ENCODE measurements at places on chromosomes 16 and 17.

- no peak for DNase-seq
These were observed 11.6 kb upstream of the CBFB start for GRCh38 chr16:67017421-67017750.

- DNase-seq, result no peak
These were observed 40.5 kb downstream of the FTO start for GRCh38 chr16:53744449-53744848.

- DNase-seq, result no peak
These were observed 848 bp downstream of the CES3 start for GRCh38 chr16:66961914-66962313.

GRCh38 chr17:12485361-12485906 is 180.3 kb upstream of the MYOCD start:
- DNase-seq, result no peak

DNA sequence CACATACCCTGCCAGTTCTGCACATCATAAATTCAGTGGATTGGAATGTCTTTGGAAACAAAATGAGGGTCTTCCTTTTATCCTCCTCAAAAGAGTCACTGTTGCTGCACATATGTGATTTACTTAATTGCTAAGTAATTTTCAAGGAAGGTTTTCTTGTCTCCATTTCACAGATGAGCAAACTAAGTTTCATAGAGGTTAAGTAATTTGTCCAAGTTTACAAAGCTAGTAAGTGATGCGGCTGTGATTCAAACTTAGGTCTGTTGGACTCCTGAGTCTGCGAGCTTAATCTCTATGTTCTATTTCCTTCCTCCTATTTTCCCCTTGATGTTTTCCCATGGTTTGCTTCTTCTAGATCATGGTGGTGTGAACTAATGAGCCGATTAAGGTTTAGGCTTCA is 13.7 kb upstream of the ERN2 start:
- DNase-seq, result no peak

GRCh38 chr17:49494399-49494985 is 601 bp upstream of the NGFR start:
- no peak for DNase-seq

DNA sequence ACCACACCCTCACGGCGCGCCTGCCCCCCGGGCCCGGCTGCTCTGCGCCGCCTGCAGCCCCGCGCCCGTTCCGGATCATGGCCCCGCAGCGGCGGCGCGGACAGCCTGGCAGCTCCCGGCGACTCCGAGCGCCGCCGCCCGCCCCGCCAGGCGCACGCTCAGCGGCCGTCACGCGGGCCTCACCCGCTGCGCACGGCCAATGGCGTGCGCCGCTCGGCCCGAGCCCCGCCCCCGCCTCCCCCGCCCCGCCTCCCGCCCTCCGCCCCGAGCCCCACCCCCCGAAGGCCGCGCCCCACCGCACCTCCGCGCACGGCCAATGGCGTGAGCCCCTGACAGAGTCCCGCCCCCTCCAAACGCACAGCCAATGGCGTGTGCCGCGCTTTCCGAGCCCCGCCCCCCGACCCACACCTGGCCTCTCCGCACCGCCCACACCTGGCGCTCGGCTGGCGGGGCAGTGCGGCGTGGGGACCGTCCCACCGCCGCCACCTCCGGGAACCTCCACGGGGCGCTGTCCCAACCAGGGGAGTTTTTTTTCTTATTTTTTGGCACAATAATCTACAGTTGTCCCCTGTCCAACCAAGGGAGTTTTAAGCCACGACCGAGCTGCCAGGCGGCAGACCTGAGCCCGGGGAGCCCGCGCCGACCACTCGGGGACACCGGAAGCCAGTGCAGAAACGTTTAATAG is at the start of gene PCYT2:
Gene PCYT2 (minus strand): TSS at position 123 of the 685 bp plus-strand sequence. CDS start 44 bp downstream, at position 79.
- DNase-seq, result peak; percentile 62

GRCh38 chr17:81192386-81193050 is 26.5 kb upstream of the AATK start:
- no peak for DNase-seq

- DNase-seq, result no peak
These were observed 182.0 kb downstream of the SEC14L1 start for GRCh38 chr17:77322514-77323412.

DNA sequence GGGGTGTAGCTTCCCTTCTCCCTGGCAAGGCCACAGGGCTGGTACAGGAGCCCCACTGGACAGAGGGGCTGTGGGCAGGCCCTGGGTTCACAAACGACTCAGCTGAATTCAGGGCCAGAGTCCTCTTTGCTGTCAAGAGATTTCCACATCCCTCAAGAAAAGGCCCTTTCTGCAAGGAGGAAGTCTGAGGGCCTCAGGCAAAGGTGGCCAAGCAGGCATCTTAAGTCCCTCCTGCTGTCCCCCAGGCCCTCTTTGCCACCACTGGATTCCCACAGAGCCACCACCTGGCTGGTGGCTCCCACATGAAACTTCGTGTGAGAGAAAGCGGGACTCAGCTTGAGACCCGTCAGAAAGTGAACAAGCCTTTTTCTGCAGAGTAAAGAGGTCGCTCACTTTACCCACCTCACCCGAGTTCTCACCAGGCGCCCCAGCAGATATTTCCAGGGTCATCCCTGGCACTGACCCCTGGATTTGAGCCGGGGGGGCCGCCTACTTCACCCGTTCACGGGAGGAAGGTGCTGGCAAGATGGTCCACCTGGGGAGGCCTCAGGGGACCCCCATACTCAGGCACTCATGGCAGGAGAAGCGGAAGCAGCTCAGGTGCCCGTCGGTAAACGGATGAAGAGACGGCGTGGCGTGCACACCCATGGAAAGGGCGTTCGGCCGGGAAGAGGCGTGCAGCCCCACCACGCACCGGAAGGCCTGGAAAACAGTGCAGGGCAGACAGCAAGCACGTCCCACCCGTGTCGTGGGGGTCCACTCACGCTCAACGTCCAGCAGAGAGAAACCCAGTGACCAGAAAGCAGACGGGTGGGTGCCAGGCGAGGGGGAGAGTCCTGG is 3.6 kb downstream of the RNF166 start:
- DNase-seq, result no peak

- DNase-seq, result no peak
These were observed 8.4 kb upstream of the ARHGAP17 start for GRCh38 chr16:25023556-25023955.

GRCh38 chr17:32870969-32871368 is 6.0 kb downstream of the MYO1D start:
- DNase-seq, result no peak

- DNase-seq, result no peak
These were observed 10.7 kb downstream of the NT5C3B start for GRCh38 chr17:41825175-41825845.

GRCh38 chr16:17347624-17348023 is 123.1 kb downstream of the XYLT1 start:
- no peak for DNase-seq

DNA sequence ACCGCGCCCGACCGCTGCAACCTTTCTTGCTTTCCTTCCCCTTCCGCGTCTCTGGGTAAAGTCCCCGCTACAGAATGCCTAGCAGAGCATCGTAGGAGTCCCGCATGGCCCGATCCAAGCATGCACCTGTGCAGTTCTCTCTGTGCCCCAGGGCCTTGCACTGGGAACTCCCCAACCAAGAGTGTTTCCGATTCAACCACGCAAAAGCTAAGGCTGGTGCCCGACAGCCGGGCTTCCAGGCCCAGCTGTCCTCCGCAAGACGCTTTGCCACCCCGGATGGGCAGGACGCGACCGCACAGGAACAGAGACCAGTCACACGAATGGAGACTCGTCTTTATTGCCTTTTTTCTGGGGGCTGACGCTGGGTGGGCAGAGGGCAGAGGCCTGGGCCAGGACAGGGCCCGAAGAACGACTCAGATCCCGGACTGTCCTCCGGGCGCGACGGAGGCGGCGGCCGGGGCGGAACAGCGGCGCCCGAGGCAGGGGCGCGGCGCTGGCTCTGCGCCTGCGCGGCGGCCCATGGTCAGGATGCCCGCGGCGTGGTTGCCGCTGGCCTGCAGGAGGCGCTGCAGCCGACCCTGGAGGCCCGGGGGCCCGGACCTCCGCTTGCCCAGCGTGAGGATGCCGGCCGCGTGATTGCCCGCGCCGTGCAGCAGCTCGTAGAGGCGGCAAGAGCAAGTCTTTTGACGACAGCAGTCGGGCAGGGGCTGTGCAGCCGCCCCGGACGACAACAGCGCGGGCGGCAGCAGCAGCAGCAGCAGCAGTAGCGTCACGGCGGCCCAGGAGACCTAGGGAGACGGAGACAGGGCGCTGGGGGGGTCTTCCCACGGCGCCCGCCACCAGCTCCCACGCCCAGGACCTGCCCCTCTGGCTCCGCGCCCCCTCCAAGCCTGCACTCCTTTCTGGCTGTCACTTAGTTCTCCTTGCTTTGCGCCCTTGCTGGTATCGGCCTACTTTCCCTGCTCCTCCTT is 1.2 kb downstream of the HCRT start:
- peak; percentile 27 for DNase-seq

GRCh38 chr17:41917192-41917591 is 1.6 kb downstream of the ACLY start:
- peak; percentile 27 for DNase-seq

- DNase-seq, result no peak
These were observed 3.5 kb downstream of the SLC47A1 start for GRCh38 chr17:19537111-19537510.

- peak; percentile 29 for DNase-seq
These were observed 149.6 kb upstream of the GNAO1 start for GRCh38 chr16:56041556-56042140.

DNA sequence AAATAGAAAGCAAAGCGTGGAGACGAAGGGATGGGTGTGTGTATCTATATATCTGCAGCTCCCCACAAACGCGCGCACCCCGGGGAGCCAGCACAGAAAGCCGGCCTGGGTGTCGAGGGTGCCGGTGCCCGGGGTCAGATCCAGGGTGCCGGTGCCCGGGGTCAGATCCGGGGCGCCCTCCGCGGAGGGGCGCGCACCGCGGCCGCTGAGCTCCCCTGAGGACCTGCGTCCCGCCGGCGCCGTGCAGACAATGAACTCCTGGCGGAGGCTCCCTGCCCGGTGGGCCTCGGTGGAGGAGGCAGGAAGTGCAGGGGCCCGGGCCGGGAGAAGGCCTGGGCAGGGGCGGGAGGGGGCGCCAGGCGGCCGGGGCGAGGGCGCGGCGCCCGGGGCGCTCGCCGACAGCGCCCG is 1.1 kb downstream of the ZNF423 start:
- DNase-seq, result no peak

GRCh38 chr17:2025622-2026309 is 632 bp upstream of the RTN4RL1 start:
- peak; percentile 85 for DNase-seq

DNA sequence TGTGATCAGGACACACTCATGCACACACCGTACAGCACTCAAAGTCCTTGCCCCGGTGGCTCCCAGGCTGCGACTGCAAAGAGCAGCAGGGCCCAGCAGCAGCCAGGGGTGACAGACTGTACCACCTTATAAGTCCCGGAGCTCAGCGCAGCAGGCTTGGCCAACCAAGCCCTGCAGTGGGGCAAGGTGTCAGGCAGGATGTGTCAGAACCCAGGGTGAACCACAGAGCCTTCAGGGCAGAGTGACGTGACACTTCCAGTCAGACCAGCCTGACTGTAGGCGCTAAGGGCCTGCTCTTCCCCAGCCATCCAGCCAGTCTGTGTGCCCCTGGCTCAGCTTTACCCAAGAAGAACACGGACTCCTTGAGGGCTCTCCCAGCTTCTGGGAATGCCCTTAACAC is 204.1 kb downstream of the COPRS start:
- DNase-seq, result no peak

- no peak for DNase-seq
These were observed 66.7 kb downstream of the PIGL start for GRCh38 chr17:16283705-16284104.

- peak; percentile 4 for DNase-seq
These were observed 5.8 kb downstream of the PPY start for GRCh38 chr17:43936434-43936833.

DNA sequence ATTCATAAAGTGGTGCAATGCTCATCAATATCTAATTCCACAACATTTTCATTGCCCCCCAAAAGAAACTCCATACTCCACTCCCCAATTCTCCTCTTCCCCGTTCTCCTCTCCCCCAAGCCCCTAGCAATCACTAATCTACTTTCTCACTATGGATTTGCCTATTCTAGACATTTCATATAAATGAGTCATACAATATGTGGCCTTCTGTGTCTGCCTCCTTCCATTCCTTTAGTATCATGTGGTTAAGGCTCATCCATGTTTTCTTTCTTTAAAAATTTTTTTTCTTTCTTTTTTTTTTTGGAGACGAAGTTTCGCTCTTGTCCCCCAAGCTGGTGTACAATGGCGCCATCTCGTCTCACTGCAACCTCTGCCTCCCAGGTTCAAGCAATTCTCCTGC is 56.3 kb upstream of the HAS3 start:
- DNase-seq, result no peak

DNA sequence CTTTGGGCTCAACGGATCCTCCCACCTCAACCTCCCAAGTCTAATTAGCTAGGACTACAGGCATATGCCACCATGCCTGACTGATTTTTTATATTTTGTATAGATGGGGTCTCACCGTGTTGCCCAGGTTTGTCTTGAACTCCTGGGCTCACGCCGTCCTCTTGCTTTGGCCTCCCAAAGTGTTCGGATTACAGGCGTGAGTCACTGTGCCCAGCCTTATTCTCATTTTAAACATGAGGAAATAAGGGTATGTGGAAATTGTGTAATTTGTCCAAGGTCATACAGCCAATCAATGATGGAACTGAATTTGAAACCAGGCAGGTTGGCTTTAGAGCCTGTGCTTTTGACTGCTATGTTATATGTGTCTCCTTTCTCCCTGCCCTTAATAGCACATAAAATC is 27.4 kb upstream of the AQP8 start:
- DNase-seq, result no peak

GRCh38 chr17:2996810-2997670 is 66.4 kb downstream of the OR1D5 start:
- DNase-seq, result no peak

DNA sequence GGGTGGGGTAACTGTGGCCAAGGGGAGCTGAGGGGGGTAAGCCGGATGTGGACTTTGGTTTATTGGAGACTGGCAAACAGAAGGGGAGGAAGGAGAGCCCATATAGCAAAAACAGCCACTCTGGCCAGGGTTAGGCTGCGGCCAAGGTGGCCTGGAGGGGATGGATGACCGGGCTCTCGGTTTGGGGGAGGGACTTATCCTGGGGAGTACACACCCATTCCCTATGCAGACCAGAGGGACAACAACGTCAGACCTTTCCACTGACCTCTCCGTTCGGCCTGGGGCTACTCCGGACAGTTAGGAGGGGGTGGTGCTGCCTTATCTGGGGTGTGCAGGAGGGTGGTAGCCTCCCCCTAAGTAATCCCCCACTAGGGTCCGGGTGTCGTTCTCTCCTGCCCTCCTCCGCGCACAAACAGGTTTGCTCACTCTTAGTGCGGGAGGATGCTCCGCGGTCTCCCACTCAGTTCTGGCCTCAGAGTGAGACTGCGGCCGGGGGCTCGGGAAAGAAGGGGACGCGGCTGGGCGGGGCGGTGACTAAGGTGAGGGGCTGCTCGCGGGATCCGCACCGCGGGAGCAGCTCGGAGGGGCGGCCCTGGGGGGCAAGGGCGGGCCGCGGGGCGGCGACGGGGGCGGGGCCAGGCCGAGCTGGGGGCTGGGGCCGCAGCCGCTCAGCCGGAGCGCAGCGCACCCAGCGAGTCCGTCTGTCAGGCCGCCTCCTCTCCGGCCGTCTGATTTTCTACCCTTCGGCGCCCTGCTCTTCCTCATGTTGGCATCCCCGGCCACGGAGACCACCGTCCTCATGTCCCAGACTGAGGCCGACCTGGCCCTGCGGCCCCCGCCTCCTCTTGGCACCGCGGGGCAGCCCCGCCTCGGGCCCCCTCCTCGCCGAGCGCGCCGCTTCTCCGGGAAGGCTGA is at the start of gene WNK4:
Gene WNK4 (plus strand): TSS at position 675 of the 915 bp plus-strand sequence. CDS start 89 bp downstream, at position 764.
- no peak for DNase-seq

GRCh38 chr17:75850928-75851692 is 4.0 kb downstream of the WBP2 start:
- no peak for DNase-seq

All from NCI-H1694 treated with DMSO at 0.1 percent for 48 hours (cell line).